CD4-positive, alpha-beta T cell (primary cell): ENCODE measurements at places on chromosomes 4 and X. TPM values are rescaled to one million over a fixed set of nuclear protein-coding genes. Genes with fewer than 3 reads are reported as not detected.

DNA sequence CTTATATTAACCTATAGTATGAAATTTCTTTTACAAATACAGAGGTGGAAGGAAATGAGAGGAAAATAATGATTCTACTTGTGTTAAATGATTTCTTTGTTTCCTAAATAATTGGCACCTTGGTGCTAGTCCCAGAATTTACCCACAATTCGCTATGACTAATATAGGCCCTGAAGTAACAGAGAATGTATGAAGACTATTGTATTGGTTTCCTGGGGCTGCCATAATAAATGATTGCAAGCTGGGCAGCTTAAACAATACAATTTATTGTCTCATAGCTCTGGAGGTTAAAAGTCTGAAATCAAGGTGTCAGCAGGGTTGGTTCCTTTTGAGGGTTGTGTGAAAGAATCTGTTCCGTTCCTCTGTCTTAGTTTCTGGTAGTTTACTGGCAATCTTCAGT, 74.8 kb upstream of the GPRIN3 start:
- DNase-seq: no peak
- no peak overlapping the region for H3K4me3 ChIP-seq
- H3K27me3 ChIP-seq: no peaks in the 10 kb centered on the region
- H3K36me3 ChIP-seq: no peaks in the 10 kb centered on the region
- H3K27ac ChIP-seq: no peak overlapping the region

GRCh38 chrX:63735882-63736281, 49.1 kb downstream of the ARHGEF9 start:
- H3K27me3 ChIP-seq: no peaks in the 10 kb centered on the region
- no peaks in the 10 kb centered on the region for H3K36me3 ChIP-seq
- H3K4me1 ChIP-seq: peaks cover 3% of the 10 kb centered on the region
- H3K4me3 ChIP-seq: no peak overlapping the region
- H3K27ac ChIP-seq: no peak overlapping the region

- no peaks in the 10 kb centered on the region for H3K4me1 ChIP-seq
- H3K27ac ChIP-seq: no peak overlapping the region
- no peak overlapping the region for H3K4me3 ChIP-seq
- no peaks in the 10 kb centered on the region for H3K27me3 ChIP-seq
These were observed 99.6 kb upstream of the STS start for GRCh38 chrX:7047951-7048350.

DNA sequence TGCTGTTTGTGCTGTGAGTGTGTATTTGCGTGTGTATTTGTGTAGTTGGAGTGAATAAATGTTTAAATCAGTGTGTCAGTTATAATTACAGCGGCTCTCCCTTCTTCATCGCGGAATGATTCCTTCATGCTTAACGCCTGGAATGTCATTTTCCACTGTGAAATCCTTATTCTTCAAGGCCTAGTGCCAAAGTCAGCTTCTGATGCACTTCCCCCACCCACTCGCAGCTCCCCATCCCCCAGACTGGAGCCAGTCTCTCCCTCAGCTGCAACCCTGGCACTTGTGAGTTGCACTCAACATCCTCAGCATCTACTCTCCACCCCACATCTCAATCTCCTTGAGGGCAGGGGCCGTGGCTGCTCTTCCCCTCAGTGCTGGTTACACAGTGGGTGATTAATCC, 583.0 kb downstream of the BCOR start:
- DNase-seq: no peak
- H3K36me3 ChIP-seq: no peaks in the 10 kb centered on the region
- no peaks in the 10 kb centered on the region for H3K4me1 ChIP-seq
- no peaks in the 10 kb centered on the region for H3K27me3 ChIP-seq

HMX1 gene
- not detected for total RNA-seq

SOD3 gene
- not detected for total RNA-seq
